ENCODE measurements at places on chromosomes 1 and 21.

GRCh38 chr21:14488672-14489204 lies 57.4 kb downstream of the SAMSN1 start:
- no peak for DNase-seq

DNA sequence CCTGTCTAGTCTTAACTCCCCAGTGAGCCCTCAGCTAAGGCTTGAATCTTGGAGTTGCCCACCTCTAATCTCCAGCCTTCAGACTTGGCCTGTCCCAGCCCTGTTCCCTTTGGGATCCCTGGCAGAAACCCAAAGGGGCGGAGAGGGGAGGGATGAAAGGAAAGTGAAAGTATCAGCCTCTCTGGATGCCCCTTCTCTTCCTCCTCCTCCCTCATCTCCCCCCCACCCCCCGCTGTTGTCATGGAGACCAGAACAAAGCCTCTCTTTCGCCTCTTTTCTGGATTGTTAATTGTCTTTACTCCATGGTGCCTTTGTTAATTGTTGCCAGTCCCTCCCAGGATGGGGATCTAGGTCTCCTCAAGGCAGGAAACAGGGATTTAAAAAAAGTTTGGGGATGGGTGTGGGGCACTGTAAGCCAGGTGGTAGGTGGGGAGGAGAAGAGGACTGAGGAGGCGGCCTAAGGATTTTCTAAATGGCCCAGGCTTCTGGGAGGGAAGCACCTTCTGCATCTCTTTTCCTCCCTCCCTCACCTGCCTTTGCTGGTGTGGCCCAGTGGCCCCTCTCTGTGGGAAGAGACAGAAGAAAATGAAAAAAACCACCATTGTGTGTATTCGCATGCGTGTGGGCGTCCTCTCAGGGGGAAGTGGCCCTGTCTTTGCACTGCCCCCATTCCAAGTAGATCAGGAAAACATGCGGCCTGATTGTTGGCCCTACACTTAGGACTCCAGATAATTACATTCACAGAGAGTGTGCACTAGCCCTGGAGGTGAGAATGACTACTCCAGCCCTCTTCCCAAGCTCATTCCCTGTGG lies 7.5 kb upstream of the SOX13 start:
- DNase-seq: no peak

DNA sequence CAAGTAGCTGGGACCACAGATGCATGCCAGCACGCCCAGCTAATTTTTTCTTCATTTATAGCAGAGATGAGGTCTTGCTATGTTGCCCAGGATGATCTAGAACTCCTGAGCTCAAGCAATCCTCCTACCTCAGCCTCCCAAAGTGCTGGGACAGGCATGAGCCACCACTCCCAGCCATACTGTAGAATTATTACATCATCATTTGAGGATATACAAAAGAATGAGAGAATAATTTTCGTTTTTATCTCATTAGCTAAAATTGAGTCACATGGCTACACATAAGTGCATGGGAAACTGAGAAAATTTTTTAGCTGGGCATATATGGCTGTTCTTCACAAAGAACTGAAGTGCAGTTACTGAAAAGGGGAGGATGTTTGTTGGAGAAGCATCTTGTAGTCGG lies 21.2 kb downstream of the STXBP3 start:
- DNase-seq: no peak

DNA sequence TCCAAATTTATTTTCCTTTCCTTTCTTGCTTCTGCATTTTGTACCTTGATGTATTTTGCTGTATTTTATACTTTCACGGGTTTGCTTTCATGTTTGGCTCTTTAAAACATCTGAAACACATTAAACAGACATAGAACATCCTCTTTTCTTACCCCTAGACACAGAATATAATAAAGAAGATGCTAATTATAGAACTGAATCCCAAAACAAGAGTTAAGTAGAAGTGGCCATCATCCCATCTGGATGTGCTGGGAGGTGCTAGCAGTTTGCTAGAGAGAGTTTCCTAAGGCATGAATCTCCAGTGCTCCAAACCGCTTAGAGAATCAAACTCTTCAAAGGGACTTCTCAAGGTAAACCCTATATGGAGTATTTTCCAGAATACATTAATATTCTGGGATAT lies 53.9 kb upstream of the GNG12 start:
- no peak for DNase-seq

GRCh38 chr21:16454399-16454798 lies 724.6 kb downstream of the USP25 start:
- DNase-seq: no peak

DNA sequence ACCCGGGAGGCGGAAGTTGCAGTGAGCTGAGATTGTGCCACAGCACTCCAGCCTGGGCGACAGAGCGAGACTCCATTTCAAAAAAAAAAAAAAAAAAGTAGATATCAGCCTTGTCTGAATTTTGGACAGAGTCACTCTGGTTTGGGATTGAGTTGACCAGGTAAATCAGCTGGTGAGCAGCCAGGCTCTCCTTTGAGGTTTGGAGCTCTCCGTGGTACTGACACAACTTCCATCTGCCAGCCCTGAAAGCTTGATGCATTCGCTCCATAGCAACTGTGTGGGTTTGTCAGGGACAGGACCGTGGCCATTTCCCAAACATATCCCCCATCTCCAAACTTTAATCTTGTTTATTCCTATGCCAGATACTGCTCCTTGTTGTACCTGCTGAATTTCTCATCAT lies 155.2 kb downstream of the DMRTA2 start:
- DNase-seq: no peak

GRCh38 chr21:40569357-40569756 lies 277.6 kb downstream of the DSCAM start:
- DNase-seq: no peak

GRCh38 chr1:206518206-206518605 lies 10.9 kb downstream of the RASSF5 start:
- DNase-seq: no peak

- no peak for DNase-seq
These were observed 61.1 kb downstream of the GFI1 start for GRCh38 chr1:92425617-92426016.

GRCh38 chr1:54906586-54906985 lies 19.6 kb upstream of the DHCR24 start:
- no peak for DNase-seq

DNA sequence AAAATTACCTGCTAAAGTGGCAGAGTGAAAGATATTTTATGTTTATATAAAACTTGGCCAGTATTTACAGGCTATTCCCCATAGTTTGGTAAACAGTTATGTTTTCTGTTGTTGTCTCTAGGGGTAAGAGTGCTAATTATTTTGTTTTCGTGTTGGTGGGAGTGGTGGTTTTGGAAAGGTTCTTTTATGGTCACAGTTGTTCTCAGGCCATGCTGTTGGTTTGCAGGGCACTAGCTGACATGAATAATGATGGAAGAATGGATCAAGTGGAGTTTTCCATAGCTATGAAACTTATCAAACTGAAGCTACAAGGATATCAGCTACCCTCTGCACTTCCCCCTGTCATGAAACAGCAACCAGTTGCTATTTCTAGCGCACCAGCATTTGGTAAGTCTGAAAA lies 92.5 kb downstream of the ITSN1 start:
- no peak for DNase-seq

- DNase-seq: no peak
These were observed 46.8 kb upstream of the DIPK1A start for GRCh38 chr1:93007941-93008577.

GRCh38 chr21:16455978-16456377 lies 726.2 kb downstream of the USP25 start:
- no peak for DNase-seq

GRCh38 chr1:46520063-46520911 lies 30.7 kb downstream of the DMBX1 start:
- no peak for DNase-seq

DNA sequence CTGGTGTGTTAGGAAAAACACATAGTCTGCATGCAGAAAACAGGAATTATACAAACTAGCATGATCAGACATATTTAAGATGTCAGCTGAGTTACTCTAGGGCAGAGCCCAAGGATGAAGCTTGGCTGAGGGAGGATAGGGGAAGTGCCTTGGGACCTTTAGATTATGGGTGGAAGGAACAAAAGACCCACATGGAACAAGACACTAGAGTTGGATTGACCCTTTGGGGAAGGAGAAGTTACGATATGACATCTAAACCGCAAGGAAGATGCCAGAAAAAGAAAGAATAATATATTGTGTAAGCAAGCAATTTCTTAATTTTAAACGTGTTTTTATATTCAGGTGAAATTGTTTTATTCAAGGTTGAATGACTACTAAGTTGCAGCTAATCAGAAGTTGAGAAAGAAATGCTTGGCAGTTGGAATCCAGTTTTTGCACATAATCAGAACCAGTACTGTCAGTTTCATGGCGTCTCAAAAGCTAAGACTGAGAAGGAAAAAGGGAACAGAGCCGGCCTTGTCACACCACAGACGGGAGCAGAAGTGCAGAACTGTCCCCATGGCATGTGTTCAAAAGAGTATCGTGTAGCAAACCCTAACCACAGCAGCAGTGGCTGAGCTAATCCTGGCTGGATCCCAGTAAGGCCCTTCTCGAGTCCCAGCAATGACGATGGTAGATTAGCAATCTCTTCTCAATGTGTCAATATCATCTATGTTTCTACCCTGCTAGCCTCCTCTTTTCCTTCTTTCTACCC lies 31.2 kb upstream of the IFNAR2 start:
- DNase-seq: no peak

GRCh38 chr1:111209622-111210021 lies 9.2 kb upstream of the DENND2D start:
- DNase-seq: no peak

DNA sequence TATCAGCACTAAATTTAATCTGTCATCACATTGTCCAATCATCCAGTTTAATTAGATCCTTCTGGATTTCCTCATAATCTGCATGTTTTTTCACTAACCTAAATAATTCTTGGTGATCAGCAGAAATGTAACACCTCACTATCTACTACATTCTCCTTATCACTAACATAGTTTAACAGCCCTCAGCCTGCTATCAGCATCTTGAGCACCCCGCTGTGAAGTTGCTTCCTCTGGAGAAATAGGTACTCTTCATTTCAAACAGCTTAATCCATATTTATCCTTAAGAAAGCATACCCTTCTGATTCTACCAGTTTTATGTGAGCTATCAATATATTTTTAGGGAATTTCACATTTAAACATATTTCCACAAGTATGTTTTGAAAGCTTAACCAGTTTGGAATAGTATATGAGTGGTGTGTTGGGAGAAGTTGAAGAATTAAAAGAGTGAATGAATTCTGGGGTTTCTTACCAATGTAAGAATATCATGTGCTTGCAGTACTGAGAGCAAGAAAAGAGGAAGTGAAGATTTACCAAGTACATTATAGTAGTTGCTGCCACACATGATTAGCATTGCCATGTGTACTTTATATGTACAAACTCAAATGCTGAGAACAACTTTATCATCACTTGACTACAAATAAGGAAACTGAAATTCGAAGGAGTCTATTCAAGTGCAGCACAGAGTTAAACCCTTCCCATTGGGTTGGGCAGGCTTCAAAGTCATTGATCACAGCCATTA lies 771.1 kb upstream of the ADGRL4 start:
- DNase-seq: no peak

- DNase-seq: no peak
These were observed 36.1 kb upstream of the IVNS1ABP start for GRCh38 chr1:185353124-185353523.

GRCh38 chr1:43279161-43279560 lies 6.2 kb downstream of the C1orf210 start:
- no peak for DNase-seq

DNA sequence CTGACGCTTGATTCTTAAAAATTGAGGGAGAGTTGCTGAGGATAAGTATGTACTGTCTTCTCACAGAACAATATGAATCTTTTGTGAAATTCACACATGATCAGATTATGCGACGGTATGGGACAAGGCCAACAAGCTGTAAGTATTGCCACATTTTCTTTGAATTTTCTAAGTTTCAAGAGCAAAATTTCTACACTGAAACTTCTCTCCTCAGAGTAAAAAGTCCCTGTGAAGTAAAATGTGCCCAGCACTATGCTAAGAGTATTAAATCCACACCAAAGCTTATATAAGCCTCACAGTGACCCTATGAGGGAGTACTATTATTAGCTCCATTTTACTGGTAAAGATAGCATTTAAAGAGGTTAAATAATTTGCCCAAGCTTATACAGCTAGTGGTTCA lies 12.2 kb downstream of the AKIRIN1 start:
- no peak for DNase-seq

DNA sequence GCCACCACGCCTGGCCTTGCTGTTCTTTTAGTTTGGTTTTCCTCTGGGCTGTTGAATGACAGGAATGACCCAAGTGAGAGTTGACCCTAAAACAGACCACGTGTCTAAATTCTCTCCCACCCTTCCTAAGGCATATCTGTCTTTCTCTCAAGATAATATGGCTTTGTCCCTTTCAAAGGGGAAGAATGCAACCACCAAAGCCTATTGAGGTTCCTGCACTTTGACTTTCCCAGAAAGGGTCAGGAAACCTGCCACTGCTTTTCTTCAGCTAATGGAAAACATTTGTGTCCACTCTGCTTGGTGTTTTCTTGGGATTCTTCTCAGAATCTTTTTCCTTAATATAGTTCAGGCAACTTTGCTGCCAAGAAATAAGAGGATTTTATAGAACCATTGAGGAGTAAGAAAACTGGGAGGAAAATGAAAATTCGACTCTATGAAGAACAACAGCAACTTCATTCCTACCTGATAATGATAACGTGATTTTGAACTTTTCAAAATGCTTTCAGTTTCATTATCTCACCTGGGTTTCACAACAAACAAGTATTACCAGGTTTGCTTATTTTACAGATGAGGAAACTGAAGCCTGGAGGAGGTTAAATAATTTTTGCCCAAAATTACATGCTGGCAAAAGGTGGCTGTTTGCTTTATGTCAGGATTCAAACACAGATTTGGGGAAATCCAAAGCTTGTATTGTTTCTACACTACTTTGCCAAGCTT lies 6.9 kb downstream of the PLPP3 start:
- DNase-seq: no peak

- DNase-seq: no peak
These were observed 26.4 kb downstream of the CD48 start for GRCh38 chr1:160685266-160685665.

- DNase-seq: no peak
These were observed 43.8 kb downstream of the FAM78B start for GRCh38 chr1:166122873-166123466.

DNA sequence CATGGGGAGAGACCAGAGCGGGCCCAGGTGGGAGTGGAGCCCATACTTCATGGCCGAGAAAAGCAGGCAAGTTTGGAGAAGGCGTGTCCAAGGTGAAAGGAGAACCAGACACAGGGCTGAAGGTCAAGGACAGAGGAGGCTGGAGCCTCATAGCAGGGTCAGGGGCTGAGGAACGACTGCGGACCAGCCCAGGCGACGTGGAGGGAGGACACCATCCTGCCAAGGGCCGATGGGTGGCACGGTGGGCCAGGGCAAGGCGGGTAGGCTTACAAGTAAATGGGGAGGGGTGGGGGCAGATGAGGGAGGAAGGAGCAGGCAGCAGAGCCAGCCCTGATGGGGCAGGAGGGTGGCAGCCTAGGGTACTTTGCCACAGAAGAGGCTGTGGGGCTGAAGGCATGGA lies 18.2 kb upstream of the GPR153 start:
- DNase-seq: no peak

DNA sequence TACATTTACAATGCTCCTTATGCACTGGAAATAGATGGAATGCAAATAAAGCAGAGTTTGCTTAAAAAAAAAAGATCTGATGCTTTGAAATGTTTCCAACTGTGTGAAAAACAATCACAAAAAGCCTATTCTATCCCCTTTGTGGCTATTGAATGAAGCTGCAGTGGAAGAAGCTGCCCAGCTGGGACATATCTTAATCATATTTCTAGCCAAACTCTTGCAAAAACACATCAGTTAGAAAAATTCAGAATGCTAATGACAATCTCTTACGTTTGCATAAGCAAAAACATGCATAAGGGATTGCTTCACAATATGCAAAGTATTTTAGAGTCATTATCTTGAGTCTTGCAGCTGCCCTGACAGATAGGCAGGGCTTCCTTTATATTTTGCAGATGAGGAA lies 526.4 kb upstream of the USP24 start:
- DNase-seq: no peak
